Tibial artery (tissue), 4 donors: ENCODE measurements at places on chromosomes 6 and 20.
A peak's percentile ranks its signal among the peaks of the same experiment; 100 is the strongest.

DNA sequence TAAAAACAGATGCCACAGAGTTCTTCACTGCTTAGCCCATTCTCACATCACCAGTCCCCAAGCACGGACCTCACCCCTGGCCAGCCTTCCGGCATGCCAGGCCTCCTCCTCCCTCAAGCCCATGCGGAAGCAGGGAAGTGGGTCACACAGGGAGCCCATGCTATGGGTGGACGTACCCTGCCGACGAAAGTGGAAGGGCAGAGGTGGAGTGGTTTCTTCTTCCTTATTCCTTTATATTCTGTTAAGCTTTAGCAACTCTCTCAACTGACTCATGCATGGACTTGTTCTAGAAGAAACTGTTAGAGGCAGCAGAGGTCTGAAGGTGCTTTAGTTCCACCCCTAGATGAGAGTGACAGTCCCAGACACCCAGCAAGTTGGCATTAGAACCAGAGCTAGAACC lies 118.6 kb downstream of the LY86 start:
- no peak for DNase-seq

DNA sequence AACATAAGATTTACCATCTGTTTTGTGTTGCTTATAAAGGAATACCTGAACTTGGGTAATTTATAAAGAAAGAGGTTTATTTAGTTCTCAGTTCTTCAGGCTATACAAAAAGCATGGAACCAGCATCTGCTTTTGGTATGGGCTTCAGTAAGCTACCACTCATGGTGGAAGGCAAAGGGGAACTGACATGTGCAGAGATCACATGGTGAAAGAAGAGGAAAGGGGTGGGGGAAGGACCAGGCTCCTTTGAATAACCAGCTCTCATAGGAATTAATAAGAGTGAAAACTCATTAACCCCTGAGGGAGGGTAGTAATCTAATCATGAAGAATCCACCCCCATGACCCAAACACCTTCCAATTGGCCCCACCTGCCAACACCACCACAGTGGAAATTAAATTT lies 89.5 kb upstream of the TMEM170B start:
- DNase-seq = no peak

GRCh38 chr20:35085477-35086225 lies 7.0 kb downstream of the TRPC4AP start:
- no peak for DNase-seq

GRCh38 chr20:54217762-54218161 lies 9.9 kb downstream of the PFDN4 start:
- no peak for DNase-seq

- DNase-seq = no peak
These were observed 20.0 kb downstream of the BRPF3 start for GRCh38 chr6:36216559-36216958.

DNA sequence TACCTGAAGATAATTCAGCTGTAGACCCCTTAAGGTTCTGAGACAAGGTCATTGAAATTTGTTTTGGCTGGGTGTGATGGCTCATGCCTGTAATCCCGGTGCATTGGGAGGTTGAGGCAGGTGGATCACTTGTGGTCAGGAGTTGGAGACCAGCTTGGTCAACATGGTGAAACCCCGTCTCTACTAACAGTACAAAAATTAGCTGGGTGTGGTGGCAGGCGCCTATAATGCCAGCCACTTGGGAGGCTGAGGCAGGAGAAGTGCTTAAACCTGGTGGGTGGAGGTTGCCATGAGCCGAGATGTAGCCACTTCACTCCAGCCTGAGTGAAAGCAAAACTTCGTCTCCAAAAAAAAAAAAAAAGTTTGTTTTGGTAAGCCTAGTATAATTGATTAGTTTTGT lies 11.0 kb downstream of the SRSF3 start:
- DNase-seq = no peak

GRCh38 chr6:125947615-125948014 lies 9.0 kb upstream of the HINT3 start:
- no peak for DNase-seq

DNA sequence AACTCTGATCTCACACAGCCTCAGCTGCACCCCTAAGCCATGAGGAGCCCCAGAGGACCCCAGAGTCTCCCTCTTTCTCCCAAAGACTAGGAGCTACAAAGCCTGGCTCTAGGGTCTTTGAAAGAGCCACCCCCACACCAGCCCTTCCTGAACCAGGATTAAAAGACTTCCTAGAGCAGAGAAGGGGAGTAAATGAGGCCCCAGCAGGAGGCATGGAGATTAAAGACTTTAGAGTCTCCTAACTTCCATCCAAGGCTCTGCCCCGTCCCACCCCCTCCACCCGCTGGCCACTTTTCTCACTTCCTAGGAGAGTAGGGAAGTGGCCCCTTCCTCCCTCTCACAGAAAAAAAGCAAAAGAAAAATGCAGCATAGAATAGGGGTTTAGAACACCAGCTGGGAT lies 1.7 kb downstream of the PREX1 start:
- DNase-seq = no peak

DNA sequence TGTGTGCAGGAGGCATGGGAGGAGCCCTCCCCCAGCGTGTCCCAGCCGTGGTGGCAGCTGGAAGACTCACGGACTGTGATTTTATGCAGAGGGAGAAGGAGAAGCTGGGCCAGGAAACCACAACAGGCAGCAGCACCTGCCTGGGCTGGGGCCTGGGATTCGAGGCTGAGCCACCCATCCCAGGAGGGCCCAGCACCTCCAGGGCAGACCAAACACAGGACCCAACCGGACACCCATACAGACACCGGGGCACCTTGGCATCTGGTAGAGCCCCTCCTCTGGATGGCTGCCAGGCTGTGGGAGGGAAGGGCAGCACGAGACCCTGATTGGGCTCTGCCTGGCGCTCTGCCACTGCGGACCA lies 41.7 kb upstream of the CHRNA4 start:
- DNase-seq = no peak

DNA sequence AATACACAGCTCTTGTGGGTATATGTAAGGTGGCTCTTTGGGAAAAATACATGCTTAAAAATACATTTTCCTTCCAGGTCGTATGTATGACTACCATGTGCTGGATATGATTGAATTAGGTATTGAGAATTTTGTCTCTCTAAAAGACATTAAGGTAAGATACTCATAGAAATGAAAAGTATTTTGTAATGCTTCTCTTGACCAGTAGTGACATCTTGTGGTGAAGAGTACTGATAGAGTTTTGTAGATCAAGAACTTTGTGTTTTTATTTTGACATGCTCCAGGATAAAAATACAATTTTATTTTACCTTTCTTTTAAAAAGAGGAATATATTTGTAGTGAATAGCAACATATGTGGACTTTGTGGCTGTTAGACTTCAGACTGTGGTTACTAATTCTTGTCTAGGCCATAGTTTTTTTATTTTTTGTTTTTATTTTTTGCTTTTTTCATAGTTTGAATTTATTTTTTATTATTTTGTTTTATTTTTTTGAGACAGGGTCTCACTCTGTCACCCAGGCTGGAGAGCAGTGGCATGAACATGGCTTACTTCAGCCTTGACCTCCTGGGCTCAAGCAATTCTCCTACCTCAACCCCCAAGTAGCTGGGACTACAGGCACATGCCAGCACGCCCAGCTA lies 17.9 kb downstream of the RPF2 start:
- no peak for DNase-seq

GRCh38 chr20:10622657-10623418 lies 51.0 kb downstream of the JAG1 start:
- DNase-seq = peak; percentile 73

DNA sequence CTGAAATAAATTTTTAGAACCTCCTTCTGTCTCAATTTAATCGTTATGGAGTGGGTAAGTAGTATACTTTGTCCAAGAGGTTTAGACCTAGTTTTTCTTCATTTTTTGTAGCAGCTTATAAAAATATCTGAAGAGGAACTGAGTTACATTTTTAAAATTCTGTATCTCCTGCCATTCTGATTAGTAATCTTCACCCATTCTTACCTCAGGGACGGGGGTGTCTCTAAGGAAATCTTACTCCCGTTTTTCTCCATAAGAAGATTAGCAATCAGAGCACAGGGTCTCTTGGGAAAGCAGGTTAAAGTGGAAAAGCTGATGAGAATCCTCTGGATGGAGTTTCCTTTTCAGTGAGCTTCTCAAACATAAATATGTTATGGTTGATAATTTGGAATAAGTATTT lies 259.3 kb upstream of the FAM83B start:
- DNase-seq = no peak

GRCh38 chr20:50582092-50582491 lies 71.9 kb downstream of the PTPN1 start:
- DNase-seq = peak; percentile 45

GRCh38 chr20:15111654-15112053 lies 774.2 kb upstream of the FLRT3 start:
- DNase-seq = no peak

- DNase-seq = no peak
These were observed 374.1 kb downstream of the CD109 start for GRCh38 chr6:74070091-74070490.

GRCh38 chr20:62393335-62393665 lies 6.4 kb downstream of the RPS21 start:
- no peak for DNase-seq

GRCh38 chr6:51569594-51569993 lies 517.8 kb downstream of the PKHD1 start:
- DNase-seq = no peak

DNA sequence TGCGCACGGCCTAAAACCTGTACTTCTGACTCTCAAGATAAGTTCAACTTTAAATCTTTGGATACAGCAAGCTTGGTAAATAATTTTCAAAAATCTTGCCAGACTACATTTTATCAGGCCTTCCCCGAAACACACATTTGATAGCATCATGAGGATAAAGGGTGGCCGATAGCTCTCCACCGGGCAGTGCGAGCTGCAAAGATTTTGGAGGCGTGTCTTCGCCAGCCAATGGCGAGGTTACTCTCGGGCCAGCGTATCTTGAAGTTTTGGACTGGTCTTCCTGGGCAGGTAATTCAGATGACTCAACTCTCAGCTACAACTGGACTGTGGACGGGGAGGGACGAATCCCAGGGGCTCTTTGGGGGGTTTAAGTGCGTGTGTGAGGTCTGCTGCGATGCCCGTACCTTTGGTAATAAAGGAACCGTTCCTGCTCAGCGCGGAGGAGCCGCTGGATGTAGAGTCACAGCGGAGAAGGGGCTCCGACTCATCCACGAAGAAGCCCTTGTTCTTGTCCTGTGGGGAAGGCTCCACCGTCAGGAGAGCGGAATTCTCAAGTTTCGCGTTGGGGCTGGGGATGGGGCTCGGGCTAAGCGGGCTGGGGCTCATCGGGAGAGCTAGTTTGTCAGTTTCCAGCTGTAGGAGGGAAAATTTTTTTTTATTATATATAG lies 75.3 kb downstream of the TNFRSF21 start:
- DNase-seq = no peak

DNA sequence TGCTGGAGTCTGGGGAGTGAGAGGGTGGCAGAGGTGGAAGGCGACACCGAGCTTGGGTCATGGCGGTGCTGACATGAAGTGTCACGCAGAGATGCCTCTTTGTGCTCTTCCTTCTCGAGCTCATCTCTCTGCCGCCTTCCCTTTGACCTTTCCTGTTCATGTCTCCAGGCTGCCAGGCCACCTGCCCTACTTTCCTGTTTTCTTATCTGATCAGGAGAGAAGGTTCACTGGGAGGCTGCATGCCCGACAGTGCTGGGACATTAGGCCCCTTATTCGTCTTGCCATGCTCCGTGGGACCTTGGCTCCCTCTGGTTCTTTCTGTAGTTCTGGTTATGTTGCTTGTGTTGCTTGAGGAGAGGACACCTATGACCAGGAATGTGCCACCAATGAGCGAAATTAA lies 33.2 kb downstream of the CST8 start:
- DNase-seq = no peak

DNA sequence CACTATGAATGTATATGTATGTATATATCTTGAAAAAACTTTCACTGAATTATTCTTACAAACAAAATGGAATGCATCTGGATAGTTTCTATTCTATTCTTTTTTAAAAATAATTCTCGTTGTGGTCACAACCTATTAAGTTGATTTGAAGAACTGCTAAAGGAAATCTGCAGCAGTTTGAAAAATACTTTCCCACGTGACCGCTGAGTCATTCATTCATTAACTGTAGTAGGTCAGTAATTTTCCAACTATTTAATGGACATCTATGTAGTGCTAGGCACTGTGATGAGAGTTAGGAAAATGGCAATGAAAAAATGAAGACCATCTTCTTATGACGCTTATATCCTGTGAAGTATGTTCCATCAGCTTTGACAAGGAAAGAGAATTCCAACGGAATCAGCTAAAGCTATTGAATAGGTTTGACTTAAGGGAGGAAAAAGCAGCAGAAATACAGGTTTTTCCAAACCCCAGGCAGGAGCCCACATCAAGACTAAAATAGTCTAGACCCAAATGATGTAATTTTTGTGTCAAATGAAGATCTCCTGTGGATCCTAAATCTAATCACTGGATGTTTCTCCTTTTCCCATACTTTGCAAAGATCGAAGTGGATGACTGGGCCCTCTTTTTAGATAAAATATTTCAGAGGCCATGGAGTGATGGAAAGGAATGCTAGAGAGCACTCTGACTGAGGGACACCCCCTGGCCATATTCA lies 4.1 kb upstream of the EFHC1 start:
- DNase-seq = no peak

DNA sequence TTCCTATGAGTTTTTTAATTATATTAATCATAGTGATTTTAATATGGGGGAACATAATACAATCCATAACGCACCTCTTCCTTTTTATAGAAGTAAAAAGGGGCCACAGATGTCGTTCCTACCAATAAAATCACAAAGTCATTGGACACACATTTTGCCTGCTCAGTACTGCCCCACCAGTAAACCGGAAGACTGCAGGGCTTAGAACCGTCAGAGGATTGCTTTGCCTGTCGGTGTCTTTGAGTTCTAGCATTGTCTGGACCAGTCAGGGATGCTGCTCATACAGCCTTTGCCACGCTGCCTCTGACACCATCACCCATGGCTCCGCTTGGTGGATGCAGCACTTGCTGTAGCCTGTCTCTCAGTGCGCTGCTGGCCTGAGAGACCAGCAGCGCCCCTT lies 853.6 kb downstream of the C6orf118 start:
- DNase-seq = no peak

- no peak for DNase-seq
These were observed 698 bp upstream of the LRP11 start for GRCh38 chr6:149864578-149865535.

- DNase-seq = no peak
These were observed 9.2 kb upstream of the C6orf141 start for GRCh38 chr6:49541210-49541724.
